ENCODE measurements at places on chromosomes 1 and 21. TPM values are rescaled to one million over a fixed set of nuclear protein-coding genes. Genes with fewer than 3 reads are reported as not detected.

Gene LCE1E
- not detected for total RNA-seq

Gene CYP2J2
- total RNA-seq: 0.11 TPM

Gene SLC25A44
- total RNA-seq: 30.0 TPM

Gene FAF1
- total RNA-seq: 38.8 TPM

Gene AGT
- 0.13 TPM for total RNA-seq

Gene CHI3L1
- total RNA-seq: not detected

Gene GPR153
- 3.4 TPM for total RNA-seq

Gene ENAH
- total RNA-seq: 66.8 TPM

Gene TMEM59
- 124 TPM for total RNA-seq

Gene PLA2G2F
- total RNA-seq: not detected

Gene SLC5A9
- total RNA-seq: not detected

Gene TFF3
- not detected for total RNA-seq

Gene CFHR3
- 0.14 TPM for total RNA-seq

Gene CELF3
- total RNA-seq: not detected

Gene KCNJ15
- 0.55 TPM for total RNA-seq

Gene S100A1
- total RNA-seq: 0.75 TPM

Gene PHC2
- 111 TPM for total RNA-seq

Gene CRYBG2
- 1.3 TPM for total RNA-seq

Gene FAM177B
- total RNA-seq: not detected

Gene PAPPA2
- total RNA-seq: not detected

Gene C1QB
- not detected for total RNA-seq
